Natural killer cell treated with Interleukin-12 subunit alpha and Interleukin-12 subunit beta and Interleukin-15 and Interleukin-18, amount 100 ng/mL, for 72 hours (primary cell): ENCODE measurements at places on chromosomes 4 and X. TPM values are rescaled to one million over a fixed set of nuclear protein-coding genes. Genes with fewer than 3 reads are reported as not detected.

Gene ABLIM2
- total RNA-seq = 0.24 TPM

Gene PABPC5
- total RNA-seq = not detected

Gene MAGEA4
- not detected for total RNA-seq

Gene SMIM31
- total RNA-seq = not detected

Gene FAM114A1
- 1.9 TPM for total RNA-seq

Gene IGSF1
- total RNA-seq = not detected

Gene PPP4R3C
- total RNA-seq = not detected

Gene ATP6AP2
- total RNA-seq = 49.5 TPM

Gene KDR
- total RNA-seq = not detected

Gene ANXA10
- not detected for total RNA-seq

Gene MAGIX
- 1.3 TPM for total RNA-seq

Gene POU4F2
- total RNA-seq = not detected

Gene FLNA
- 574 TPM for total RNA-seq

Gene TMEM35A
- not detected for total RNA-seq

Gene SULT1E1
- total RNA-seq = not detected

Gene MTNR1A
- not detected for total RNA-seq

Gene ADH1C
- not detected for total RNA-seq

Gene PRDX4
- 62.2 TPM for total RNA-seq
